ENCODE measurements at places on chromosomes 16 and 17. TPM values are rescaled to one million over a fixed set of nuclear protein-coding genes. Genes with fewer than 3 reads are reported as not detected.

- DNase-seq: no peak
Observed at GRCh38 chr17:45008216-45008615, 40.1 kb upstream of the C1QL1 start.

- DNase-seq: peak; percentile 82
Observed at GRCh38 chr16:3158510-3159314, 23.9 kb downstream of the ZNF213 start.

DNA sequence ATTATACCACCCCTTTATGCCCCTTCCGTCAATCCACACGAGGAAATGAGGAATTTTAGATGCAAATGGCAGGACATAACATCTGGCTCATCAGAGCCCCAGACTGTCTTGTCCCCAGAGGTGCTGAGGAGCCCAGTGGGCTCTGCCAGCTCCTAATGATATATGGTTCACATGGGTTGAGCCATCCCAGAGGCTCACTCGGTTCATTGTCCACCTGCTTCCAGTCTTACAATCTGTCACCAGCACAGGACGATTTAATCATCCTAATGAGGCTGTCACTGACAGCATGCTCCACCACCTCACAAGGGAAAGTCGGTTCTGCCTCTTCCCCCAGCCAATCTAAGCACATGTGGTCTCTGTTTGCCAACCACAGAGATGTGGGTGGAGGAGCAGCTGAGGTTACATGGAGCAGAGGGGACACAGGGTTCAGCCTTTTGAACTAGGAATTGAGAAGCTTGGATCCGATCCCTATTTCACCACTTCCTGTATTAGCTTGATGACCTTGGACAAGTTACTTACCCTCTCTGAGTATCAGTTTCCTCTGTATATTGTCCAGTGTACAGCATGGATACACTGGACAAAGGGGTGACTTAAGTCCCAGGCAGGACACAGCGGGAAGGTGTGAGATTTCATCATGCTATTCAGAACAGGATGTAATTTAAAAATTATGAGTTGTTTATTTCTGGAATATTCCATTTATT is 27.0 kb upstream of the DHX8 start:
- DNase-seq: no peak

DNA sequence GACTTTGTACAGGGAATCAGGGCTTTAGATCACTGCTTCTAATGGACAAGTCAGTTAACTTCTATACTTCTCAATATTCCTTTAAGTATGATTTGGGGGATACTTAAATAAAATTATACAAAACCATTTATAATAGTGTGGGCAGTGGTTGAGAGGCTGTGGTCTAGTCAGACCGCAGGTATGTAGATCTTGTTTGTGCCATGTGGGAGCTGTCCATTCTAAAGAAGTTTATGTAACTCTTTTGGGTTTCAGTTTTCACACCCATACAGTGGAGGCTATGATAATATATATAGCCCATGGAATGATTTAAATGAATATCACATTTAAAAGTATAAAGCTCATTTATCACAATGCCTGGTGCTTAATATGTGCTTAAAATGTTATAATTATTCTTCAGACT is 654.3 kb upstream of the KIF2B start:
- DNase-seq: no peak

- DNase-seq: no peak
Observed at GRCh38 chr17:79177877-79178276, 103.3 kb downstream of the ENGASE start.

DNA sequence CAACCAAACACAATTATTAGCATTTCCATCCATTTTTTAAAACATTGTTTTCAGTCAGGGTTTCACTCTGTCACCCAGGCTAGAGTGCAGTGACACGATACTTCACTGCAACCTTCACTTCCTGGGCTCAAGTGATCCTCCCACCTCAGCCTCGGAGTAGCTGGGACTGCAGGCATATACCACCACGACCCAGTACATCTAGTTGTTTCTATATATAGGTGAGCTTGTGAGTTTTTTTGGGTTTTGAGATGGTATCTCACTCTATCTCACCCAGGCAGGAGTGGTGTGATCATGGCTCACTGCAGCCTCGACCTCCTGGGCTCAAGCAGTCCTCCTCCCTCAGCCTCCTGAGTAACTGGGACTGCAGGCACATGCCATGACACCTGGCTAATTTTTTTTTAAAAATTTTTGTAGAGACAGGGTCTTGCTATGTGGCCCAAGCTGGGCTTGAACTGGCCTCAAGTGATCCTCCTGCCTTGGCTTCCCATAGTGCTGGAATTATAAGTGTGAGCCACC is 21.5 kb upstream of the ATP5MC1 start:
- DNase-seq: no peak

- no peak for DNase-seq
Observed at GRCh38 chr16:16867973-16868372, 489.0 kb downstream of the NPIPA7 start.

DNA sequence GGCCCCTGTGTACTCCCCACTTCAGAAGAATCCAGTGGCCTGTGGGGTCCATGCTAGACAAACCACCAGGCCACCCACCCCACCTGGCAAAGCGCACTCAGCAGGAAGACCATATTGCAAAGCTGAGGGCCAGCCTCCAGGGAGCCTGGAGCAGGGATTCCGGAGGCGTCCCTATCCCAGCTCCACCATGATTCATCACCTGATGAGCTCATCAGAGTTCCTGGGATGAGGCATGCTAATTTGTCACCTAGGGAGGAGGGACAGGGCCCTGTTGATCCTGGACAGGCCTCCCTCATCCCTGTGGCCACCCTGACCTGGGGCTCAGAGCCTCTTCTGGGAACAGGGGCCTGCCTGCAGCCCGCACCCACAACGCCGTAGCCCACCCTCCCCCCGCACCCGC is 131.6 kb upstream of the PLCG2 start:
- DNase-seq: no peak

- DNase-seq: no peak
Observed at GRCh38 chr17:10421900-10422542, at the start of gene MYH8. MYH8 (minus strand) TSS chr17:10421950; CDS start chr17:10420227, 1,723 bp downstream.

- DNase-seq: no peak
Observed at GRCh38 chr16:35754391-35755369, 2295.3 kb downstream of the TP53TG3F start.

DNA sequence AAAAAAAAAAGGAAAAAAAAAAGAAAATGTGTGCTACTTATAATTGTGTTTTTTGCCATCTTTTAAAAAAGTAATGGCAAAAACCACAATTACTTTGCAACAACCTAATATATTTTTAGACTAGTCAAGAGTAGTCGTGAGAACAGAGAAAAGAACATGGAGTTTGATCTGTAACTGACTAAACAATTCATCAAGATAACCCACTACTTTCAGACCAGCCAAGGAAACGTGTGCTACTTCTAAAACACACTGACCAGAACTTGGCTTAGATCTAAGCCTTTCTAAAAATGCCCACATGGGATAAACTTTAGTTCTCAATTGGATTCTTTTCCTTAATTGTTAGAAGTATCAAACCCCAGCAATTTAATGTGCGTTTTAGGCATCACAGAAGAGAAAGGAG is 616 bp downstream of the PECAM1 start:
- no peak for DNase-seq

DNA sequence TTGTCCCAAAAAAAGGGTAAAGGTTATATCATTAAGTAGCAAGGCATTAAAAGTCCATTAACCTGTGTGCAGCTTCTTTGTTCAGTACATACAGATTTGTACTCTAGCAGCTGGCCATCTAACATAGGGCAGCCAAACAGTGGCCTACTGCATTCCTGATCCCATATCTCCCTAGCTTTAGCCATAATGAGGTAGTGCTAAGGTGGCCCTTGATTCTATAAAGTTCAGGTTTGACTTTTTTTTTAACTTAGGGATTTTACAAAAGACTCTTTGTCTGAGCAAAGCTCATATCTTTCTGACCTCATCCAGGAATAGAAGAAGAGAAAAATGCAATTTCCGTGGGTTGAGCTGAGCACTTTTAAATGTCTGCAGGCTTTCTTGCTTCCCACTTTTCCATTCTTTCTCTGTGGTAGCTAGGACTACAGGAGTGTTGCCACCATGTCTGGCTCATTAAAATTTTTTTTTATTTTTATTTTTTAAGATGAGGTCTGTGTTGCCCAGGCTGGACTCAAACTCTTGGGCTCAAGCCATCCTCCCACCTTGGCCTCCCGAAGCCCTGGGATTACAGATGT is 19.5 kb upstream of the CDC6 start:
- DNase-seq: no peak

DNA sequence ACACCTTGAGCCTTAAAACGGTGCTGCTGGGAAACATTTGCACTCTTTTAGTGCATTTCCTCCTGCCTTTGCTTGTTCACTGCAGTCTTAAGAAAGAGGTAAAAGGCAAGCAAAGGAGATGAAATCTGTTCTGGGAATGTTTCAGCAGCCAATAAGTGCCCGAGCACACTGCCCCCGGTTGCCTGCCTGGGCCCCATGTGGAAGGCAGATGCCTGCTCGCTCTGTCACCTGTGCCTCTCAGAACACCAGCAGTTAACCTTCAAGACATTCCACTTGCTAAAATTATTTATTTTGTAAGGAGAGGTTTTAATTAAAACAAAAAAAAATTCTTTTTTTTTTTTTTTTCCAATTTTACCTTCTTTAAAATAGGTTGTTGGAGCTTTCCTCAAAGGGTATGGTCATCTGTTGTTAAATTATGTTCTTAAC is 4.4 kb downstream of the SOX9 start:
- DNase-seq: no peak

DNA sequence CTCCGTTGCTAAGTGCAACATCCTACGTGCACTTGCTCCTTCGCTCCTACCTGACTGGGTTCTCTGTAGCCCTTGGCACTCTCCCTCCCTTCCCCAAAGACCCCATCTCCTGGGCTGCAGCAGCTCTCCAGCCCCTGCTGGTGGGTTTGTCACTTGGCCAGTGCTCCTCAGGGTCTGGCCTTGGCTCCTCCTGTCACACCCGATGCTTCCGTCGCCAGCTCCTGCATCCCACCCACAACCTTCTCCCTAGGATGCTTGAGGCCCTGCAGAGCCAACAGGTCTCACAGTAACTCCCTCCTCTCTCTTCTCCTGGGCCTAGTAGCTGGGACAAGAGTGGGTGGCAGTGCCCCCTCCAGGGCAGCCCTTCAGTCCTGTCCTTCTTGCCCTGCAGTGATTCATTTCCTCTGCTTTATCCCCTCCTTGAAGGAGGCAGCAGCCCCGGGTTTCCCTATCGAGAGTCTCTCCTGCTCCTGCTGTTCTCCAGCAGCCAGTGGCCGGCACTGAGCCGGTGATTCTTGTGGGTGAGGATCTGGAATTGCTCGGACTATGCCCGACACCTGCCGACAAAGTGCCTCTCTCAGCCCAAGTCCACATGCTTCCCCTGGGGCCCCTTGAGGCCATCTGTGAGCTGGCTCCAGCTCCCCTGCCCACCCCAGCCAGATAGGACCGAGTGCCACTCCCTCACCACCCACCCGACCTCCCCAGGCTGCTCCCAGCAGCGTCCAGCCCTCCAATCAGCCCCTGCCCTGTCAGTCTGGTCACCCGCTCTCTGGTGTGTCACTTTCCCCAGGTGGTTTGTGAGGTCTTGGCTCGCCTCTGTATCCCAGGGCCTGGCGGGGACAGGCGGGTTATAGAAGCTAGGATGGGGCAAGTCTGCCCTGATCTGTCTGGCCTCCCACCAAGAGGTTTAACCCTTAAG is 3.8 kb downstream of the LITAFD start:
- DNase-seq: no peak

GRCh38 chr16:31507617-31507928 is 618 bp downstream of the RUSF1 start:
- DNase-seq: no peak

DNA sequence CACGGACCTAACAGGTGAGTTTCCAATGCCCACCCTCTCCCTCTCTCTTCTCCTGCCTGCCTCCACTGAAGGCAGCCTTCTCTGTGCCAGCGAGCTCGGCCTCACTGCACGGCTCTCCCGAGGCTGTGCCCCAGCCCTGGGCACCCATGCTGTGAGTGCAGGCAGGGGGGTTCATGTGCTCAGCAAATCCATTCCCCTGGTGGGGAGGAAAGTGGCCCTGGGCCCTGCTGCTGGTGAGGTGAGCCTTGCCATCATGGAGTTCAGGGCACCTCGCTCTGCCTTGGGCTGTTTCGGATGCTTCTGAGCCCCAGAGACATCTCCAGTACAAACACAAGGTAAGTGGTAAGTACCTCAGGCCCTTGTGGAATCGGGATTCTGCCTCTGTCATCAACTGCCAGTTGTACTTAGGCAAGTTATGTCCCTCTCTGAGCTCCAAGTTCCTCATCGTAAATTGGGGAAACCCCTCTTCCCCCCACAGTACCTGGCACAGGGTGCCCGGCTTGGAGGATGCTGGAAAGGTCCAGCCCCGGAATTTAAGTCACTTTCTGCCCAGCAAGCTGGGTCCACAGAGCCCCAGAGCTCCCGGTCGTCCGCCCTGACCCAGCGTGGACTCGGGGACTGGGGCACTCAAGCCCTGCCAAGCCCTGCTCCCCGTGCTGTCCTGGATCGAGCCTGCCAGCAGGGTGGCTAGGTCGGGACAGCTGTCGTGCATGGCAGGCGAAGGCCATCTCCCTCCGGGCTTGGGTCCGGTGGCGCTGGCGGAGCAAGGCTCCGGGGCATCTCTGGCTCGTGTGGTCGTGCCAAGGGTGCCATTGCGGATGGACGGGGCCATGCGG is 684 bp upstream of the NUDT16L1 start:
- DNase-seq: no peak

GRCh38 chr16:11016993-11017392 is 72.6 kb downstream of the CLEC16A start:
- peak; percentile 75 for DNase-seq

The SLC5A2 gene
- 0.13 TPM for total RNA-seq

The CSH2 gene
- not detected for total RNA-seq

The TBC1D3E gene
- total RNA-seq: not detected

The KRTAP2-3 gene
- total RNA-seq: 0.57 TPM

The LITAFD gene
- total RNA-seq: not detected

The OR4D1 gene
- total RNA-seq: not detected

The IGFALS gene
- total RNA-seq: 0.18 TPM

The TMEM235 gene
- not detected for total RNA-seq

The PERCC1 gene
- not detected for total RNA-seq

The KRTAP9-2 gene
- not detected for total RNA-seq

The KARS1 gene
- 132 TPM for total RNA-seq

The CES4A gene
- total RNA-seq: 2.5 TPM

The TBC1D3C gene
- total RNA-seq: 0.31 TPM

Data from PC-9 (cell line).